Hematopoietic multipotent progenitor cell treated with erythropoietin and hydrocortisone succinate and interleukin-3 and kit ligand, for 4 days (in vitro differentiated cells): ENCODE measurements at places on chromosomes 12 and 14.

DNA sequence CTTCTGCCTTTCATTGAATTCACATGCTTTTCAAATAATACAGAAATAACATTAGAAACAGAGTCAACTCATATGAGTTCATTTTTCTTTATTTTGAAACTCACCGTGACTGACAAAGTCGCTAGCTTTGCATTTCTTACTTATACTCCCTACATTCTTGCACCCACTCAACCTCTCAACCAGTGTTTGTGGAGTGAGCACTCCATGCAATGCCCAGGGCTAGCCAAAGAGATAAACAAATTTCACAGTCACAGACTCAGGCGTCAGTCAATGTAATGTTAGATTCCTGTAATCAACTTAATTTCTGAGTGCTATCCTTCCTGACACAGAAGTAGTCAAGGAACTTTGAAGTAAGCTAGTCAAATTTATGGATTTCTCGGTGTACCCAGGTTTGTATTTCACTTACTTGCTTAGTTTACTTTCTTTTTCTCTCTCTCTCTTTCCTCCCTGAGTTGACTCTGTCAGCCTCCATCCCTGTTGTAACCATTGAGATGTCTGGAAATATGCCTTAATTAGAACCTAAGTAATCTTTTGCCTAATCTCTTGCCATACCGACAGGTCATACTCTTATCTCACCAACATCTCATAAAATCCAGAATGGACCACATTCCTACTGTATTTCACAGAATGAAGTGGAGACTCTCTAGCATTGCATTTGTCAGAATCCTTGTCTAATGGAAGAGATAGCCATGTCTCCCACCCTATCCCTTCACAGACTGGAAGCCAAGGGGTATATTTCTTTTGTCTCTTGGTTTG lies 413.0 kb downstream of the AEBP2 start:
- no peak for DNase-seq

GRCh38 chr14:100058777-100059437 lies 6.3 kb upstream of the EVL start:
- peak; percentile 35 for DNase-seq

DNA sequence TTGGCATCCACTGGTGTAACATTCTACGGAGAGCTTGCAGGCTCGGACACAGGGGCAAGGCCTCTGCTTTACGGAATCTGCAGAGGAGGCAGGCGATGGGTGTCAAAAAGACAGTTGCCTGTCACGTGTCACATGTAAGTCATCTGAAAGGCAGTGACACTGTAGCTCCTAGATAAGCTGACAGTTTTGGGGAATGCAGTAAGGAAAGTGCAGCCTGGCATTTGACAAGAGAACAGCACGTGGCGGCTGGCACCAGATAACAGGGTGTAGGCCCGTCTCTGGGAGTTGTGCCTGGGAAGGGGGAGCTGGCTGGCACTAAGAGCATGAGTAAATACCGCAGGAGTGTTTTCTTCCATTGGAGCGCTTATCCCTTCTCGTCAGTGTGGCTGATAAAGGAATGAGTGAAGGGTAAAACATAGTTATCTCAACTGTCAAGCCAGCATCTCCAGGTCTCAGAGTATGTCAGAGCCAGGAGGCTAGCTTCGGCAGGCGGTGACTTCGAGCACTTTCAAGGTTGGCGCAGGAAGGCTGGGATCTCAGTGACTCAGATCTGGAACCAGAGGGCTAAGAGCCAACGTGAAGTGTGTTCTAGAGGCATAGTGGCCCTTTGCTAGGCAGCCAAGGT lies 26.1 kb downstream of the ADCK1 start:
- peak; percentile 92 for DNase-seq

- no peak for DNase-seq
Measured at GRCh38 chr14:100083706-100084105, 18.5 kb downstream of the EVL start.

DNA sequence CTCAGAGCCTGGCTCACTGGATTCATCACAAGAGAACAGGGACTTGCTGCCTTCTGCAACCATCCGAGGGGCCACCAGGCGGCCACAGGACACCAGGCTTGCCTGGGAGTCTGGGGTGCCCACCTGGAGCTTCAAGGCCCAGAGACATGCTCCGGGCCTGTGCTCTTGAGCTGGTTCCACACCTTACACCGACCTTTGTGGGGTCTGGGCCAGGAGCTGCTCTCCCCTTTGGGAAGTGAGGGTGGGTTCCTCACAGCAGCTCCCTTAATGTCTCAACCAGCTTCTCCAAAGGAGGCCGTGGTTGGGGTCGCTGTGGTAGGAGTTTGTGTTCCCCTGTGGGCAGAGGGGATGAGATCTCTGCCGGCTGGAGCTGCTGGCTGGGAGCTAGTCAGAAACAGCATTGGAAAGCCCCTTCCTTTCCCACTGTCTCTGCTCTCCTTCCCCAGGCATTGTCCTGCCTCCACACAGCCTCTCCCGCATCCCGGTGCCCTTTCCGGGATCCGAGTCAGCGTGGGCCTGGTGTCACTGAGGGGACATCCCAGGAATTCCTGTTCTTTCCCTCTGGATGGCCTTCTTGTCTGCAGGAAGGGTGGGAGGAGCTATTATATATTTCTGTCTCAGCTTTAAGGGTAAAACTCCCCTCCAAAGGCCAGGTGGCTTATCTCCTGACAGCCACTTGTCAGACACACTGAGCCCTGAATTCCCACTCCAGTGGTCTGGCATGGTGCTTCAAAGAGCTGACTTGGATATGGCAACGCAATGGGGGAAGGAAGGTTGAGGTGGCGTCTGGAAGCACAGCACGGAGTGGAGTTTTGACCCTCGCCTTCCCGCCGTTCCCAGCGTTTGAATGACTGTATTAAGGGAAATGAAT lies 5.1 kb upstream of the PAPLN start:
- peak; percentile 51 for DNase-seq

DNA sequence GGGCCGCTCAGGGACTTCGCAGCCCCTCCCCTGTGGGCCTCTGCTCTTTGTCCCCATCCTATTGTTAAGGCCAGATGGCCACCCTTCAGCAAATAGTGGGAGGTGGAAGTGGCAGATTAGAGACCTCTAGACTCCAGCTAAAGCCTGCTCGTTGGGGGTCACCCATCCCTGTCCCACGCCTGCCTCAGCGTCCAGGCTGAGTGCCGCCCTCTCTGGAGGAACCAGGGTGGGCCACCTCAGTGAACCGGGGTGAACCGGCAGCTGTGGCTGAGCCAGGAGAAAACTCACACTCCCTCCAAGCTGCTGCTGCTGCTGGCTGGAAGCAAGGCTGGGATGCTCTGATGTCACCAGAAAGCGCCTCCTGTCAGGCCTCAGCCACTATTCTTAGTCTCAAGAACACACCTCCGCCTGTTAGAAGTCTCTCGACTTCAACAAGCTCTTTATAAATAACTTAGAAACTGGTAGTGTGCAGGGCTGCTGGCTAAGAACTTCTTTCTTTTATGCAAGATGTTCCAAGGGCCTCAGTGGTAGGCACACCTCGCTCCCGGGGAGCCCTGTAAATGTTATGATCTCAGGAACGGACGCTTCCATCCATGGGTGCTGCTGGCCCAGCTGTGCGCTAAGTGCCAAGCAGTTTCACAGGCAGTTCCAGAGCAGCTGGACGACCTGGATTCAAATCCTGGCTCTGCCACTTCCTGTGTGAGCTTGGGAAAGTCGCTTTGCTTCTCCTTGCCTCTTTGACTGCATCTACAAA lies 19.8 kb upstream of the TESC start:
- no peak for DNase-seq

- no peak for DNase-seq
Measured at GRCh38 chr14:23605931-23606585, 27.5 kb upstream of the JPH4 start.

GRCh38 chr14:71221119-71221518 lies 313.9 kb downstream of the PCNX1 start:
- DNase-seq = no peak

- DNase-seq = no peak
Measured at GRCh38 chr12:8035440-8036010, 3.0 kb downstream of the FOXJ2 start.

DNA sequence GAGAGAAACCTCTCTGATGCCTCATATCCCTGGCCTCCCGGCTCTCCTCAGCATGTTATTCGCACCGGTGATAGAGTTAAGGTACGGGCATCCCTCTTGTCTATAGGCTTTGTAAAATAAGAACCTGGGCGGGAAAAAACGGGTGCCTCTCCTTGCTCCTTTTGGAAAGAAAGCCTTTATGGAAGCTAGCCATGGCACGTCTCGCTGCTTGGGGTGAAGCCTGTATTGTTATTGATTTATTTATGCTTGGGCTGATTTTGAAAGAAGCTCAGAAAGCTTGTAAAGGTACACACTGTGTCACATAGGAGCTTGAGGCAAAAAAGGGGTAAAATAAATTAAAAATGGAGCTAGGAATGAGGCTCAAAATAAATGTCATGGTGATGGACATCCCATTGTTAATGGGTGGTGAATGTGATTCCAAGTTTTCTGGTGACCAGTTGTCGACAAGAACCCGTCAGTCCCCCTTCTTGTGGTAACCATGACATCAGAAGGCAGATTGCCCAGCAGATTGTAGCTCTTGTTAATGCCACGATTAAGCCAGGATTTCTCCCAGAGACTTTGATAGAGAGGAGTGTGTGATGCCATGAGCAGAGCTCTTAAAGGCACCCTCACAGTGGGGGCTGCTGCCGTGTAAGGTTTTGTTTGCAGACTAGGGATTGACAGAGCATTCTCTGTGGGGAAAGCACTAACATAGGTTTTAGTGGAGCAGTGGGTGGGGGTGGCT lies 50.4 kb upstream of the ASPG start:
- DNase-seq = no peak

DNA sequence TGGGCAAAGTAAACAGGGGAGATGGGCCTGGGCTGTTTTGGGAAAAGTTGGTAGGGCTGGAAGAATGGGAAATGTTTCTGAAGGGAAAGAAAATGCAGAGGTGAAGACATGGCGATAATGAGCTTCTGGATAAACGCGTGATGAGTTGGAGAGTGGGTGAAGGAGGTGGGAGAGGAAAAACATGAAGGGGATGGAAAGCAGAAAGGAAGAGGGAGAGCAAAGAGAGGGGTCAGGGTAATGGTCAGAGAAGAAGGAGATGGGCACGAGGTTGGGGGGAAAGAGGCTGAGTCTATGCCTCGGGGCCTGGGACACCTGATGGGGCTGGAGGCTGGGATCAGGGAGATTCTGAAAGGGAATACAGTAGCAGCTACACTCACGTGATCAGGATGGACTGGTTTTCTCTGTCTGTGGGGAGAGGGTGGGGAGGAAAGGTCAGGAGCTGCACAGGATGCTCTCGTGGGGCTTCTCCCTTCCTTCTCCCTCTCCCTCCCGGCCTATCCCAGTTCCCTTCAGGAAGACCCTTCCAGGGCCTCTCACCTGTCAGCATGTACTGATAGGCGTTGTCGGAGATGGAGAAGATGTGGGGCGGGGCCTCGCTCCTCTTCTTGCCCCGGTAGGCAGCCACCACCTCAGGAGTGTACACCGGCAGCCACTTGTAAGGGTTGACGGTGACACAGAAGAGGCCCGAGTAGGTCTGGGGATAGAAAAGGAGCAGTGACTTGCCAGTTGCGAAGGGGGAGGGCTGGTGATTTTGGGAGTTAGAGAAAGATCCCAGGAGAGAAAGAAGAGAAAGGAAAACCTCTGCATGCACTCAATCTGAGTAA lies 3.1 kb downstream of the MYH7 start:
- no peak for DNase-seq

DNA sequence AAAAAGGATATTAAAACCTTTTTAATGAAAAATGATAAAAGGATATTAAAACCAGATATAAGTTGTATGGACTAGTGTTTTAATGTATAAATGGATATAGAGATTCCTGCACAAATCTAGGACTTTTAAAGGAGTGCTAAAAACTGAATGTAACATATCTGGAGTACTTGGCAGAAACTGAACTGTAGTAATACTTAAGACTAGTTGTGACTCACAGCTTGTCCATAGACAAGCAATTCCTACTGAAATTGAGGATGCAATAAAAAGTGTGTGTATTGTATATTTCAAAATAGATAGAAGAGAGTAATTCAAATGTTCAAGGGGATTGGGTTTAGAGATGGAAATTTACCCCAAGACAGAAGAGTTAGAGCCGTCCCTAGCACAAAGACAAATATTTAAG lies 59.6 kb downstream of the FBXO33 start:
- no peak for DNase-seq

DNA sequence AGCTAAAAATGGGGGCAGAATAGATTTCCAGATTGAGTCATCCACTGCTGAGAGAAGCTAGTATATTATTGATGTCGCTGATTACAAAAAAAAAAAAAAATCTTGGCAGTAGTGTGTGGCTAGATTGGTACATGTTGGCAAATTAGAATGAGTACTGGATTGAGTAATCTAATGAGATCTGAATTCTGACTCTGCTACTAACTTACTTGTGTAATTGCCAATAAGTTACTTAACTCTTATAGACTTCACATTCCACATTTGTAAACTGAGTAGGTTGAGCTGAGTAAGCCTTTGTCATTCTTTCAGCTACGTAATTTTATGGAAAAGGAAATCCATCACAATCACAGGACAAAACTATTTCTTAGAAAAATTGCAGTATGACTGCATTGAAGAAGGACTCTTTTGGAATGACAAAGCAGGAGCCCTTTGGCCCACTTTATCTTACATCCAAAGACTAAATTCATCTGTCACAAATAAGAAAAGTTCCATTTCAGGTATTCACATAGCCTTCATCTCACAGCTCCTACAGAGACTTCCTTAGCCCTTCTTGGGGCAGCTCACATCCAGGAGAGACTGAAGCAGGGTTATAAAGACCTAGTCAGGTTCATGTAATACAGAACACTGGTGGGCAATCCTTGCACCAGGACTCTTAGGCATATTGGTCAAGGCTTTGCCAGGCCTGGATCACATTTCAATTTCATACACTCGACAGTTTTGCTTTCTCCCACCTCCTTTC lies 197.3 kb upstream of the CPNE8 start:
- no peak for DNase-seq

GRCh38 chr14:96752125-96752524 lies 45.1 kb upstream of the VRK1 start:
- DNase-seq = no peak

DNA sequence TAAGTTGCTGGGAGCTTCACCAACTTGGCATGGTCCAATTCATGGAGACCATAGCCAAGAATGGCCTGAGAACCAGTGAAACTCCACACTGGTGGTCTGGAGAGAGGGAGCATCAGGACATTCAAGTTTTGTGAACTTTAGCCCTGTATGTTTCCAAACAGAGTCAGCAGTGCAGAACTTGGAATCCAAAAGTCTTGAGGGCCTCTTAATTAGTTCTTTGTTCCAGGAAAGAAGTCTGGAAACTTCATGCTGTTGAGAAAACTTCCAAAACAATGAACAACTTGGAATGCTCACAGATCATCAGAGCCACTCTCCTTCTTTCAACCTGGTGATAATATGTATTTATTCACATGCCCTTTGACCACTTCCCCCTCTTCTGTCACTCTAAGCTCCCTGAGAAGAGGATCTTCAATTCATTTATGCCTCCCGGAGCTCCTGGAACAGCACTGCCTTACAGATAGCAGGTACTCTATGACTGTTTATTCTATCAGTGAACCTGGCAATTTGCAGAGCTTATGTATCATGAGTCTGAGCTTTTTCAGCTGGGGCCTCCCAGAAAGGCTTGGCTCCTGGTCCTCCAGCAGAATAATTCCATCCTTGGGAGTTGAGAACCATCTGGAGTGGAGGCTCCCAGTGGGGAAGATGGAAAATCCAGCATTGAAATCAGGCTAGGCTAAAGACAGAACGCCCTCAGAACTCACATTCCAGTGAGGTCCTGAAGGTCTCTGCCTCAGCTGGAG lies 191.4 kb downstream of the KTN1 start:
- no peak for DNase-seq
